ENCODE measurements at places on chromosomes 12 and 14.

DNA sequence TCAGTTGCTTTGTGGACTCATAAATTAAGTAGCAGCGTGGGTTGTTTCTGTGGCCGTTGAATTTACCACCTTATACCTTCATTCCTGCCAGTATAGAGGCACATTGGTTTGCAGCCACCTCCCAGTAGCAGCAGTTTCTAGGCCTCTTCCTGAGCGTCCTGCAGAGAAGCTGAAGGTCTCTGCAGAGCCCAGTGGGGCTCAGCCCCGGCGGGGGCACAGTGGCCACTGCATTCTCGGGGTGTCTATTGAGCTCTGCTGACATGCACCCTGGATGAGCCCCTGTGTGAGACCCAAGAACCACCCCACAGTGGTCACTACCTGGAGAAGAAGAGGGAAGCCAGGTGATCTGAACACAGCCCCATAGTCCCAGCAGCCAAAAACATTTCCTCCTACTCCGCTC lies 57.7 kb upstream of the DYNC1H1 start:
- no peak for DNase-seq

DNA sequence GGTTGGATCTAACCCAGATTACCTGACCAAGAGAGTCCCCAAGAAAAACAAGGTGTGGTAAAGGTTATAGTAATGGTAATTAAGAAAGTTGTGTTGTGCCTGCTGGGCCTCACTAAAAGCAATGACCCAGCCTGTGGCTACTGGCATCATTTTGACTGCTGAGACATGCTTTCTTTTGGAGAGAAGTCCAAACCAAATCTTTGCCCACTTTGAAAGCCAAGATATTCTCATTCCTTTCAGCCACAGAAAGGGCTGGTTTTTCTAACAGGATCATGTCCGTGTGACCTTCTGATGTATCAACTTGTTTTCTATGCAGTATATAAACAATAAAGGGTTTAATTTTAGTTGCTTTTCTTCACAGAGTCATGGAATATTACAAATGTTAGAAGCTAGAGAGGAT lies 388.6 kb downstream of the RAD51B start:
- peak; percentile 88 for DNase-seq

GRCh38 chr12:2693244-2693860 lies 101.4 kb upstream of the FKBP4 start:
- no peak for DNase-seq

- no peak for DNase-seq
Measured at GRCh38 chr12:62709311-62709710, 225.6 kb downstream of the PPM1H start.
